ENCODE measurements at places on chromosomes 6 and 20. TPM values are rescaled to one million over a fixed set of nuclear protein-coding genes. Genes with fewer than 3 reads are reported as not detected.
A peak's percentile ranks its signal among the peaks of the same experiment; 100 is the strongest.

DNA sequence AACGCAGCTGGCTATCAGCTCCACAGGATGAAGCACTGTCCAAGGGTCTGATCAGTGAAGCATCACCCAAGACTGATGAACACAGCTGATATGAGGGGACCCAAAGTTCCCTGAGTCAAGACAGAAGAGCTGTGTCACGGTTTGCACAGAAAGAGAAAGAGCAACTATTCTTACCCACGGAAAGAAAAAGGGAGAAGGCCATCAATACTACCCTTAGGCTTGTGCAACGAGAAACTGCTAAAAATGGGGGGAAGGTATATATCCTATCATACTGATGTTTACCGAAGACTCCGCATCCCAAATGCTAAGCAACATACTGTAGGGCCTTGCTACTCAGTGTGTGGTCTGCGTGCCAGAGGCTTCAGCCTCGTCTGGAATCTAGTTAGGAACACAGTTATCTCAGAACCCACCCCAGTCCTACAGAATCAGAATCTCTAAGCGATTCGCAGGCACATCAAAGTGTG is 665 bp downstream of the FASTKD5 start:
- H3K4me1 ChIP-seq, result peaks cover 20% of the 10 kb centered on the region
- H3K4me3 ChIP-seq, result peak overlapping the region; percentile 99
- peak overlapping the region; percentile 99 for H3K27ac ChIP-seq

- H3K4me1 ChIP-seq, result peaks cover 40% of the 10 kb centered on the region
- no peaks in the 10 kb centered on the region for H3K36me3 ChIP-seq
- H3K27me3 ChIP-seq, result peaks cover 4% of the 10 kb centered on the region
- no peak overlapping the region for H3K27ac ChIP-seq
Observed at GRCh38 chr6:107695061-107695720, 128.9 kb downstream of the SCML4 start.

GRCh38 chr20:33725607-33726264 is 5.6 kb upstream of the PXMP4 start:
- peaks cover 4% of the 10 kb centered on the region for H3K36me3 ChIP-seq
- no peak overlapping the region for H3K27ac ChIP-seq
- DNase-seq, result peak; percentile 20
- peaks cover 5% of the 10 kb centered on the region for H3K27me3 ChIP-seq
- H3K4me3 ChIP-seq, result no peak overlapping the region

THBD gene
- total RNA-seq, result 0.11 TPM

TMX4 gene
- total RNA-seq, result 43.9 TPM
